ENCODE measurements at places on chromosomes 5 and 9.
A peak's percentile ranks its signal among the peaks of the same experiment; 100 is the strongest.

DNA sequence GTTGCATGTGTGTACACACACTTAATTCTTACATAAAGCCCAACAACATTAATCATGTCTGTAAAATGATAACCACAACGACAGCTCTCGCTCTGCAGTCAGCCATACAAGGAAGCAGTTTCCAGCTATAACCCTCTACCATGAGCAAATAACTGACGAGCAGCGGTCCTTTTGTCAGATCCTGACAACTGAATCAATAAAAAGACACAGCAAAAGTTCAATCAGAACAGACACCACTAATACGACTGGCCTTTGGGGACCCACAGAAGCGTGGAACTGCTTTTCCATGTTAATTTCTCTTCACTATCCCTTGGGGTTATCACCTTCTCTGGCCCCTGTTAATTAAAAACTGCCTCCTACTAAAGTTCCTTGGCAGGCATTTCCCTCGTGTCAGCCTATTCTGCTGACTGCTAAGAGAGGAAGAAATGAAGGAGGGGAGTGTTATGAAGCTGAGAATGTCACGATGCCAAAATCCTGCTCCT is 722.8 kb upstream of the GRAMD2B start:
- peak; percentile 74 for DNase-seq

GRCh38 chr9:36258208-36258995 is at the start of gene GNE:
TSS of gene GNE (minus strand) at chr9:36258448. CDS start at chr9:36249355, 9,093 bp downstream.
- peak; percentile 83 for DNase-seq

GRCh38 chr9:35051069-35051967 is 21.1 kb downstream of the VCP start:
- DNase-seq, result peak; percentile 64

DNA sequence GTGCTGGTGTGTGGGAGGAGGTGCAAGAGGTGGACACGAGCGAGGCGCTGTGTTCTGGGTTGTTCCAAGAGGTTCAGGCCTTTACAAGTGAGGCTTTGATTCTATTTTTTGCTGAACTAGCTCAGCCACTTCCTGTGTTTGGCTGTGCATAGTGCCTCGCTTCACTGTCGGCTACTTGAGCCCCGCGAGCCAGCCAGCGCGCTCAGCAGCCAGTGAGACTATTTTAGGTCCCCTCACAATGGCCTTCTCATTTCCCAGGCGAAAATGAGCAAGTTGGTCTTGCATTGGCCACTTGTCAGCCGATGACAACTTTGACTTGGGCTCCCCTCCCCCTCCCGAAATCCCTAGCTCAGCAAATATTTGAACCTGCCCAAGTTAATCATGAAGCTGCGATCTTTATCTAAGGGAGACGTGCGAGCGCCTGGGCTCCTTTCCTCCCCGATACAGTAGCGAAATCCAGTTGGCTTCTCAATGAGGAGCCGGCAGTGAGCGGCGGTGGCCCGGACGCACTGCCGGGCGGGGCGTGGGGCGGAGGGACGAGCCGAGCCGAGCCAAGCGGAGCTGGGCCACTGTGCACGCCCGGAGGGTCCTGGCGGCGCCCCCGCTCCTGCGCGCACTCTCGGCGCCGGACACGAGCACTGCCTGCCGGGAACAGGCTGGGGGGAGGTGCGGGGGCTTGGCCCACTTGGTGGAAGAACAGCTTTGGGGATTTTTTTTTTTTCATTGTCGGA is 72.6 kb downstream of the PIK3R1 start:
- peak; percentile 60 for DNase-seq

GRCh38 chr5:53453898-53454718 is 26.3 kb upstream of the FST start:
- DNase-seq, result no peak
